ENCODE measurements at places on chromosomes 16 and 17.

- DNase-seq: no peak
These were observed 45.2 kb downstream of the SLC6A2 start for GRCh38 chr16:55700961-55701360.

- DNase-seq: no peak
These were observed 10.7 kb upstream of the NOS2 start for GRCh38 chr17:27810902-27811557.

GRCh38 chr16:12576878-12577277, 226.8 kb downstream of the CPPED1 start:
- no peak for DNase-seq

DNA sequence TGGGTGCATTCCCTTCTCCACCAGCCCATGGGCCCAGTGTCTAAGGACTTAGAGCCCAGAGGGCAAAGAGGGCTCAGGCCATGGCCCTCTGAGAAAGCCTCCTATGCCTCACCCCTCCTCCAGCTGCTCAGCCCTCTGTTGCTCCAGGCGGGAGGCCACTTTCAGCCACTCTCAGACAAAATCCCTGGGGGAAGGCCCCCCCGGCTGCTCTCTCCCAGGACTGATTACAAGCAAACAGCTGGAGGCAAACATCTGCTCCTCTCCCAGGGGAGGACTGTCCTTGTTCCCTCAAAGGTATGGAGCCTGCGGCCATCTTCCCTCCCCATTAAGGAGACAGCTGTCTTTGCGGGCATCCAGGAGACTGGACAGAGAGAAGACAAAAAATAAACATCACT, 54.9 kb upstream of the DLX4 start:
- DNase-seq: no peak

DNA sequence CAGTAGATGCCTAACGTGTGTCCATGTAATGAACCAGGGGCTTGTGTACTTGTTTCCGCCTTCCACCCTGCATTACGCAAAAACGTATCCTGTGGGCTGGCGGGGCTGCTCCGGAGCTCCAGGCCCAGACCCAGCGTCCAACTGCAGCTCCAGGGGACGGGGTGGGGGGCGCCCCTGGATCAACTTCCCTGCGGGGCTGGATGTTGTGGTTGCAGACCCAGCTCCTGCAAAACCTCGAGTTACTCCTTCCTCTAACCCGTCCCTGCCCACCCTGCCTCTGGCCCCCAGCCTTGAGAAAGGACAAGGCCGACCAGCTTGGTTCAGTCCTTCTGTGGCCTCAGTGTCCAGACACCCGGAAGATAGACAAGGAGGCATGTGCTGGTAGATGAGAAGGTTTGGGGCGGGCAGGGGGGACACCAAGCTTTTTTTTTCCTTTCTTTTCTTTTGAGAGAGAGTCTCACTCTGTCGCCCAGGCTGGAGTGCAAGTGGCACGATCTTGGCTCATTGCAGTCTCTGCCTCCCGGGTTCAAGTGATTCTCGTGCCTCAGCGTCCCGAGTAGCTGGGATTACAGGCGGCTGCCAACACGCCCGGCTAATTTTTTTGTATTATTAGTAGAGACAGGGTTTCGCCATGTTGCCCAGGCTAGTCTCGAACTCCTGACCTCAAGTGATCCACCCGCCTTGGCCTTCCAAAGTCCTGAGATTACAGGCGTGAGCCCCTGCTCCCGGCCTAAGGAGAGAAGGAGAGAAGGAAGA, 731 bp upstream of the EXOC7 start:
- no peak for DNase-seq

DNA sequence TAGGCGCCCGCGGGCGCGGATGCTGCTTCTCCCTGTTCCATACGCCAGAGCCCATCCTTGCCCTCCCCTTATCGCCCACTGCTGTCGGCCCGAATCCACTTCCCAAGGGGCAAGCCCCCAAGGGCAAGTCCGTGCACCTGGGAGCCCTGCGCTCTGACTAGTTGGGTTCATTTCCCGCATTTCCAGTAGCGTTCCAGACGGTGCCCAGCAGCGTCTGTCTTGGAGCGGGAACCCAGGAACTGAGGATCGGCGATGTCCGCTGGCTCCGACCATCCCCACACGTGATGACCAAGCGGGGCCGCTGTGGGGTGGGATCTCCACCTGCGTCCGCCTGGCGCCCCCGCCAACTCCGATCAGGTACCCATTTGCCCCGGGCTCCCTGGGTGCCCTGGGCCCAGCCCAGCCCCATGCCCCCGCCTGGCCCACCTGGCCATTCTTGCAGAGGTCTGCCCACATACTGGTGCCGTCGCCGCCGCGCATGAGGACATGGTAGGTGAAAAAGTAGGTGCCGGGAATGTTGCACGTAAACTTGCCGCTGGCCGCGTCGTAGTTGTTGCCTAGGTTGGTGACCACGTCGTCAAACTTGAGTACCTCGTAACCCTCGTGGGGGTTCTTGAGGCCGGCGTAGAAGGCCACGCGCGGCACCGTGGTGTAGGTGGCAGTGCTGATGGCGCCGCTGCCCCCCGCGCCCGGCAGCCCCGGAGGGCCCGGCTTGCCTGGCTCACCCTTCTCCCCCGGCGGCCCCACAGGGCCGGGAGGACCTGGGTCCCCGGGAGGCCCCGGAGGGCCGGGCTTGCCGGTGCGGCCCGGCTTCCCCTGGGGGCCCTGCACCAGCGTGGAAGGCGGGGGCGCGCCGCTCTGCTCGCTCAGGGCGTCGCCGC, 837 bp downstream of the C1QL1 start:
- no peak for DNase-seq

GRCh38 chr17:16189791-16190348, 25.5 kb downstream of the NCOR1 start:
- DNase-seq: no peak

DNA sequence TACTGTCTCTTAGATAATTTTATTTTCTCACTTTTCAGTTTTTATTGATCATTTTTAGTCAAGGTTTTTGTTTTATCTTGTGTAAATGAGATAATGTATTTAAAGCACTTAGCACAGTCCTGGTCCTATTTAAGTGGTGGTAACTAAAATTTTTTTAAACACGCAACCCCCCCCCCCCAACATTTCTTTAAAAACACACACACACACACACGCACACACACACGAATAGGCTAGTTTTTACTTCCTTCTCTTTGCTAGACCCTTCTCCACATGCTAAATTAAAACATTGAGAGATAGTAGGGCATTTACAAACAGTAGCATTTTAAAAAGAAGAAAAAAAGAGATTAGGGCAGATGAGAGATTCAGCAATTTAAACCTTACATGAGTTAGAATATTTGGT, 5.0 kb downstream of the NFATC3 start:
- DNase-seq: no peak

GRCh38 chr16:19228052-19228451, 57.5 kb upstream of the CLEC19A start:
- no peak for DNase-seq

- DNase-seq: no peak
These were observed 74.2 kb downstream of the CPPED1 start for GRCh38 chr16:12729448-12729847.

Data from midbrain (tissue), 1 donor.